ENCODE measurements at places on chromosomes 3 and 15.
A peak's percentile ranks its signal among the peaks of the same experiment; 100 is the strongest.

DNA sequence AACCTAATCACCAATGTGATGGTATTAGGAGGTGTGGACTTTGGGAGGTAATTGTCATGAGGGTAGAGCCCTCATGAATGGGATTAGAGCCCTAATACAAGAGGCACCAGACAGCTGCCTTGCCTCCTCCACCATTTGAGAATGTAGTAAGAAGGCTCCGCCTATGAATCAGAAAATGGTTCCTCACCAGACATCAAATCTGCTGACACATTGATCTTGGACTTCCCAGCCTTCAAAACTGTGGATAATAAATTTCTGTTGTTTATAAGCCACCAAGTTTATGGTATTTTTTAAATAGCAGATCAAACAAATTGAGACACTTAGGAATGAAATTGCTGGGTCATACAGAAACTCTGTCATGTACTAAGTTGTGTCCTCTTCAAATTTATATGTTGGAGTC is 56.8 kb upstream of the COL6A5 start:
- no peak for DNase-seq

DNA sequence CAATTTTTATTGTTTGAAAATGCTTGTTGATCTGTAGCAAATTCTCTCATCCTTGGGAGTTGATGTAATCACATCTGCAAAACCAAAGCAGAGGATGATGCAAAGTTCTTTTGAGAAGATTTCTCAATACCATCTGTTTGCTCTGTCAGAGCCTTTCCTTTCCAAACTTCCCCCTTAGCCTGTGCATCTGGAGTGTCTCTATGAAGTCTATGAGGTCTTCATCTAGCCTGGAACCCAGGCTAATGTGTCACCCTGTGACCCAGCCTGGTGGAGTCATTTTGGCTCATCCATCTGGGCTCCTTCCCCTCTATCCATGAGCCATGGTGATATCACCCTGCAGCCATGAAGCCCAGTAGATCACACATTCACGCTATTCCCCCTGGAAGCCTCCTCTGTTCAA is 123.2 kb upstream of the SLC7A14 start:
- DNase-seq = no peak

DNA sequence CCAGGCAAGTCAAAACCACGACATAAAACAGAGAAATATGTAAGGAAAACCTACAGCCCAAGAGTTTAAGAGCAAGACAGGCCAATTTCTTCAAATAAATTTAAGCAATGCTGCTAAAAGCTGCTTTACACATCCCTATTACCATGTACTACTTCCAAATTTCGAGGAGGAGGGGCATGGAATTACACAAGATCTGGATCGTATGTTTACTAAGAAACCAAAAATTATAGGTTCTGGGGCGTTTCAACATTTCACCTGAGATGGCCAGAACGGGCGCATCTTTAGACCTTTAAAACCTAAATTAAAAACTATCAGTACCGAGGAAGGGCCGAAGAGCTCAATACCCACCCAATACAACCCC is 664 bp upstream of the NR2C2 start:
- no peak for DNase-seq

- DNase-seq = no peak
Measured at GRCh38 chr3:113118336-113118735, 93.0 kb upstream of the BOC start.

- DNase-seq = no peak
Measured at GRCh38 chr3:146100825-146101444, 60.0 kb downstream of the PLOD2 start.

DNA sequence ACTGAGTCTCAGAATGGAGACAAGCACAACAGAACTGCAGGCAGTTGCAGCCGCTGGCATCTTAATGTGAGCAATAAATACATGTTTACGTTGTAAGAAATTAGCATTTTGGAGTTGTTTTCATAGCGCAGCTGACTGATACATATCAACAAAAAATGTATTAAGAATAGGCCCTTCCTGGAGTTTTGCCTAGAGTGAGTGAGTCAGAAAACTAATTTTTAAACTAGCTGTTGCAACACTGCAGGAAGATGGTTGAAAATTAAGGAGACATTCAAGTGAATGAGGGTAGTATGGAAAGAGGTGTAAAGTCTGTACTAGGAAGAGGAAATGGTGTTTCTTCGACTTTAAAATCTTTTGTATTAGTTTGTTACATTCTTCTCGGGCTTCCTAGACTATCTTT is 39.6 kb upstream of the TIMP4 start:
- DNase-seq = no peak

- no peak for DNase-seq
Measured at GRCh38 chr3:196837819-196838420, 29.8 kb upstream of the SENP5 start.

- DNase-seq = no peak
Measured at GRCh38 chr3:100045696-100046095, 68.6 kb downstream of the FILIP1L start.

GRCh38 chr15:51735228-51736010 is 2.0 kb downstream of the LYSMD2 start:
- DNase-seq = no peak

- DNase-seq = peak; percentile 66
Measured at GRCh38 chr3:16378920-16379319, 113.9 kb downstream of the OXNAD1 start.

GRCh38 chr3:72078676-72079368 is 293.9 kb upstream of the PROK2 start:
- DNase-seq = no peak

GRCh38 chr3:52310861-52311575 is 5.1 kb upstream of the DNAH1 start:
- peak; percentile 73 for DNase-seq
